ENCODE measurements at places on chromosomes 7 and 10.

DNA sequence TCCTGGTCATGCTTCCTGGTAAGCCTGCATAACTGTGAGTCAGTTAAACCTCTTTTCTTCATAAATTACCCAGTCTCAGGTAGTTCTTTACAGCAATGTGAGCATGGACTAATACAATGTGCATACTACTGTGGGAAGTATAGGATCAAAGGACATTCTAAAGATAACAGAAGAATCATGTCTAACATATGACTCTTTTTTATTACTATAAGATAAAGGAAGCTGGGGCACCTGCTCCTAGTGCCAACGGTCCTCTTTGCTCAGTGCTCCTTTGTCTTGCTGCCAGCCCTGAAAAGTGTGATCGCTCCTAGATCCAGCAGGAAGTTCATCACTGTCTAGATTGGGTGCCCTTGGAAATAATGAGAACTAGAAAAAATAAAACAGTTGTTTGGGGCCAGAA lies 143.3 kb upstream of the NOBOX start:
- no peak for DNase-seq

DNA sequence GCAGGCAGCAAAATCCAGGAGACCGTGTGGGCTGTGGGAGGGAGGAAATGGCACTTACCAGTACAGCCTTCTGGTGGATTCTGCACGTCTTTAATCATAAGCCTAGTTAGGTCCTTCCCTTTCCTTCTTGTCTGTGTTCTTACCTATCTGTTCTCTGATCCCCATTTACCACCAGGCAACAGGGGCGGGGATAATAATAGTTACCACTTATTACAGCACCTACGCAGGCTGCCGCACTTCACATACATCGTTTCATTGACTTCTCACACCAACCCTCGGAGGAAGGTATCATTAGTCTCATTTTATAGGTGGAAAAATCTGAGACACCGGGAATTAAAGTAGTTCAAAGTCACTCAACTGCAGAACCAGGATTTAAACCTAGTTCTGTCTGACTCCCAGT lies 4.5 kb upstream of the EPHA1 start:
- DNase-seq: no peak

GRCh38 chr7:47945261-47946015 lies 2.8 kb downstream of the PKD1L1 start:
- peak; percentile 75 for DNase-seq

- no peak for DNase-seq
Measured at GRCh38 chr7:133845005-133845404, 282.1 kb upstream of the LRGUK start.

DNA sequence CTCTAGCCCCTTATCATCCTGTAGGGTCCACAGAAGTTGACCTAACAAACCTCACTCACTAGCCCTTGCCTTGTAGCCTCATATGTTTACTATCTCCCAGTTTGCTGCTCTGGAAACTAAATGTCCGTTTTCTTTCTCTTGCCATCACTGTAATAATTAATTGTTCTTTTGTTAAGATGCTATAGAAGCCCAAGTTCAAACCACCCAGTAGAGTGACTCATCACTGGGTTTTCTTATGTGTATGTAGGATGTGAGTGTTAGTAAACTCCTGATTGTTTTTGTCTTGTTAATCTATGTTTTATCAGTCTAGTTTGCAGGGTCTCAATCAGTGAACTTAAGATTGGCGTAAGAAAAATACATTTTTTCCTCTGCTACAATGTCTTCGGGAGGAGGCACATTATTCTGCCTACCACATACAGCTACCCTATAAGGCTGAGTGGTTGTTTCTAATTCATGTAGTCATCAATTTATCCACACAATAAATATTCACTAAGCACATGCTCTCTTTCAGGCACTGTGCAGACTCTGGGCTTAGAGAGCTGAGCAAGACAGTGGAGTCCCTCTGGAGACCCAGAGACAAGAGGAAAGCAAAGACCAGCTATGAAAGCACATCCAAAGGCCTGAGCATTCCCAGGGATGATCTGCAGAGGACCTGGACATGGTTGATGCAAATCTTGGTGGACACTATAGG lies 474.1 kb upstream of the AKR1E2 start:
- no peak for DNase-seq

- DNase-seq: no peak
Measured at GRCh38 chr7:149853157-149853556, 15.0 kb downstream of the ZNF862 start.

DNA sequence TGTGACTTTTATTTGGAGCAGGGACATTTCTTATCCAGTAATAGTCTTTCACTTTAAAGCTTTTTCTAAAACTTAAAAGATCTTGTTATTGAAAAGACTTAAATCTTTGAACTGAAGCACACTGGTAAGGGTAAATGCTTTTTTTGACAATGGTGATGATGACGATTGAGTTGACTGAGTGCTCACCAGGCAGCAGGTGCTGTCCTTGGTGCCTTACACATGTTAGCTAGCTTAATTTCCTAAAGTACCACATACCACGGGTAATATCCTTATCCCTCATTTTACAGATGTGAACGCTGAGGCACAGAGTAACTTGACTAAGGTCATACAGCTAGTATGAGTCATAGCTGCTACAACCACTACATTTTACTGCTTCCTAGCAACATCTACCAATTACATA lies 200.0 kb downstream of the XPNPEP1 start:
- no peak for DNase-seq

GRCh38 chr10:86411852-86412560 lies 45.4 kb upstream of the GRID1 start:
- no peak for DNase-seq

GRCh38 chr10:110525349-110526260 lies 27.9 kb downstream of the DUSP5 start:
- DNase-seq: no peak

DNA sequence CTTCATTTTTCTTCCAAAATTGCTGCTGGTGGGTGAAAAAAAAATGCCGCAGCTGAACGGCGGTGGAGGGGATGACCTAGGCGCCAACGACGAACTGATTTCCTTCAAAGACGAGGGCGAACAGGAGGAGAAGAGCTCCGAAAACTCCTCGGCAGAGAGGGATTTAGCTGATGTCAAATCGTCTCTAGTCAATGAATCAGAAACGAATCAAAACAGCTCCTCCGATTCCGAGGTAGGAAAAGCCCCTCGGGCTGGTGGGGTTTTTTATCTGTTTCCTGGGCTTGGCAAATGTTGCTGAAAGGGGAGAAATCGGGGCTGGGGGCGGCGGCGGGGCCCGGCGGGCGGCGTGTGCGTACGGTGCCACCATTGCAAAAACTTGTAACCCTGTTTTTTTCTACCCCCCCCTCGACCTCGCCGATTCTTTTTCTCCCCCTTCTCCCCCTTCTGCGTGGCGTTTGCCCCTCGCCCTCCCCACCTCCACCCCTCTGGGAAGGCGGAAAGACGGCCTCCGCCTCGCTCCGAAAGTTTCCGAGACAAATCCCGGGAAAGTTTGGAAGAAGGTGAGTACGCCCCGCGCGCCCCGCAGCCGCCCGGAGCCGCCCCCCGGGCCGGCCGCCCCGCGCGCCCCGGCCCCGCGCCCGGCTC lies 789 bp downstream of the TCF7L2 start:
- peak; percentile 15 for DNase-seq

GRCh38 chr10:34584164-34584563 lies 230.9 kb downstream of the PARD3 start:
- no peak for DNase-seq

DNA sequence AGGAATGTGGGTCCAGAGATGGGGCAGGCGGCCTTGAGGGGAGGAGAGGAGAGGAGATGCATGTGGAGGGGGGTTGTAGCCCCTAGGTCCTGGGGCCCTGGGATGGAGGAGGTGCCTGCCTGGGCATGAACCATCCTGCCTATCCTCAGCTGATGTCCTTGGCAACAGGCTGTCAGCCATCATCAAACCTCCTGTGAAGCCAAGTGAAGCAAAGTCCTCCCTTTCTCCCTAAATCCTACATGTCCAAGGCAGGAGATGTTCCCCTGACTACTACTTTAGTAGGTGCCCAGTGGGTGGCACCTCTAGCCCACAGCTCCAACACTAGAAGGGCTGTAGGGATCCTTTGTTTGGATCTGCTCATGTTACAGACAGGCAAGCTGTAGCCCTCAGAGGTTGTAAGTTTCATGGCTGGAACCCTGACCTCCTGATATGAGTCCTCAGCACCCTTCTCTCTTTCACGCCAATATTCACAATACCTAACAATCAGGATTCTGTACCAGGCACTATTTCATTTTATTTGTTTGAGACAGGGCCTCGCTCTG lies 66.6 kb upstream of the SYPL1 start:
- no peak for DNase-seq

GRCh38 chr10:132810807-132811700 lies 25.1 kb upstream of the NKX6-2 start:
- DNase-seq: no peak

GRCh38 chr10:65566906-65567305 lies 1358.9 kb upstream of the LRRTM3 start:
- DNase-seq: no peak

DNA sequence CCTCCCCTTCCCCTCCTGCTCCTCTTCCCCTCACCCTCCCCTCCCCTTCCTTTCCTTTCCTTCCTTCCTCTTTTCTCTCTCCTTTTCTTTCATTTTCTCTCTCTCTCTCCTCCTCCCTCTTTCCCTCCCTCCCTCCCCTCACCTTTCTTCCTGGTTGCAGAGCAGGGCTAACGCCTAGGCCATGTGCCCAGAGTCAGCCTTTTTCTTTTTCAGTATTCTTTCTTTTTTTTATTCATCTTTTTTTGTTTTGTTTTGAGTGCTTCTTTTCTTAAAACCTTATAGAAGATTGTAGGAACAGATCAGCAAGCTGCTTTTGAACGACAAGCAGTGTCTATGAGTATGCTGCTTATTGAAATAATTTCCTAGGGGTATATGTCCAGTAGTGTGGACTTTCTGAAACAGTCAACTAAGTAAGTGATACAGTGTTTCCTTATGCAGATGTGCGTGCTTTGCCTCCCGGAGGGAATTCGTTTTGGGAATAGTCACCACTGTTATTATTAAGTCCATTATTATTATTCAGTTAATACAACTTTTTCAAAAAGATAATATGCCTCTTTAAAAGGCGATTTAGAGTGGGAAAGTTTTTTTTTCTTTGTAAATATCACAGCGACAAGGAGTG lies 219.2 kb downstream of the CAMK1D start:
- no peak for DNase-seq

DNA sequence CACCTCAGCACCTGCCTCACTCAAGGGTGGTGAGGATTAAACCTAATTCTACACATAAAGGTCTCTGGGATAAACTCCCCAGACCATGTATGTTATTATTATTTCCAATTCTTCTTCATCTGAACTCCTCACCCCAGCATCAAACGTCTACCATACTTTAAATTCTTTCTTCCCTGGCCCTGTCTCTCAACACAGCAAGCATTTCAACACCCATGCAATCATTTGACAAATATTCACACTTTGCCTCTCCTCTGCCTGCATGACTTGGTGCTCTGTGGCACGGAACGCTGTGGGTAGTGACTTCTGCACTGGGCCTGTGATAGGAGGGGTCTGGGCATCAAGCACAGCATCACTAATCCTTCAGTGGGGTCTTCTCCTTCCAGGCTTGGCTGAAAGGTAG lies 490.8 kb downstream of the TNS3 start:
- no peak for DNase-seq

DNA sequence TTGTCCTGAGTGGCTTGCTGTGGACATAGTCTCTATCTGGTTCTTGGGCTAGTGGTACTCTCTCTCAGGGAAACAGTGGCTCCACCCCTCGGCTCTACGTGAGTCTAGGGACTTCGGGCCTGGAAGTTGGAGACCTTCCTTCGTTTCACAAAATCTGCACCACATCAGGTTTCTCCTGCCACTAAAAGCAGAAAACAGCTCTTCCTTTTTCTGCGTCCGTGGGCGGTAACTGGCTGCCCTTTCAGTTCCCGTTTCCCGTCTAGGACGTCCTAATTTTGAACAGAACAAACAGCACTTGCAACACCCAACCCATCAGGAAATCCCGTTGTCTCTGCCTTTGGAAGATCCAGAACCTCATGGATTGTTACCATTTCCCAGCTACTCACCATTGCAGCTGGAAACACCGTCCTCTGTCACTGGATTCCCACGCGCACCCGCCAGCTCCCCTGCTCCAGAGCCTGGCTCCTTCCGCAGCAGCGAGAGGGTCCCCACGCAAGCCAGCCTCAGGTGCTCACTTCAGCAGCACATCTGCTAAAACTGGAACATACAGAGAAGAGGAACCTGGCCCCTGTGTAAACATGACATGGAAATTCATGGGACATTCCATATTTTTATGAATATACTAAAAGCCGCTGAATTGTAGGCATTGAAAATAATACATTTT lies 311.4 kb upstream of the AKR1E2 start:
- no peak for DNase-seq

DNA sequence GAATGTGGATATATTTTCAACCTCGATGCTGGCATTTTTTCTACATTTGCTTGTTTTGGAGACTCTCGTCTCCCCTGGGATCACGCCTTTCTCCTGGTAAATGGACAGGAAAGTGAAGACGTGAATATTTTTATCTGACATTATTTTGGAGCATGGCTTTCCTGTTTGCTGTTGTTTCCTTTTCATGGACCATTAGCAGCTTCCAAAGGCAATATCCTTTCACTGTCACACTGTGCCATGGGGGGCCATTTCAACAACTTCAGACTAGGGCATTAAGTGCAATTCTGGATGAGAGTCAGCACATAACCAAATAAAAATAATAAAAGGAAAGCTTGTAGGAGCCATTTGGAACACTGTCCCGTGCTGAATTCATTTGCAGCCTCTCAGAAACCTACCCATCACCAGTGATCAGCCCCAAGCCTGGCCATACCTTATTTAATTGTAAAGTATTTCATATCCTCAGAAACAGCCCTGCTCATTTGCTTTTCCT lies 75.9 kb upstream of the NEUROD6 start:
- DNase-seq: no peak

DNA sequence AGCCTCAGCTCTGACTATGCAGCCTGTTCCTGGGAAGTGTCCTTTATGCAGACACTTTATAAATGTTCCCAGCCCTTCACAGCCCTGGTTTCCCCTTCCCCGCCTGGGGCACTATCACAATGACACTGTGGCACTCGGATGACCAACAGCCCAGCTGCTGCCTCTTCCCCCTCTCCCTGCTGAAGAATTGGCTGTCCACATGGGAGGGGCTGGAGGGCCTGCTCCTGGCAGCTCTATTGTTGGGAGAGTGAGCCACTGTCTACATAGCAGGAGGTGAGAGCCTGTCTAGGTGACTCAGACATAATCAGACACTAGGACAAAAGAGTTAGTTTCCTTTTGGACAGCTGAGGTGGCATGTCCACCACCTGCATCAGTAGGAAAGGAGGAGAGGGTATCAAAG lies 437.5 kb downstream of the PLXNA4 start:
- DNase-seq: no peak

GRCh38 chr7:86955895-86956503 lies 103.5 kb downstream of the ELAPOR2 start:
- DNase-seq: no peak

GRCh38 chr7:50595491-50596102 lies 30.4 kb upstream of the DDC start:
- DNase-seq: no peak

DNA sequence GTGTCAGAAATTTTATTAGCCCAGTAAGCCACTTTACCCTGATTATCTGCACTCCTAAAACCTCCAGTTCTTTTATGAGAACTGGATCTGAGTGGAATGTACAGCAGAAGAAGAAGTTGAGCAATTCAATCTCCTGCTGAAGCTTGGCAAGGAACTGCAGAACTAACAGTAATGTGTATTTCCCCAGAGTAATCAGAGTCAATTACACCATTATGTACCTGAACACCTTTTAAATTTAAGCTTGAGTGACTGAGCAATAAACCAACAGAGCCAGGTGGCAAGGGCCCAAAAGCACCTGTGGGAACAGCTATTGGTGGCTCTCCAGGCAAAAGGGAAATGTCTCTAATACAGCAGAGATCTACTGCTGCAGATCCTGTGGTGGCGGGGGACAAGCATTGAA lies 40.1 kb upstream of the AKR1C2 start:
- DNase-seq: no peak

Data from activated naive CD4-positive, alpha-beta T cell treated with Interleukin-2 at 50 U/mL for 16 hours (primary cell).